ENCODE measurements at places on chromosomes 1 and 21.

GRCh38 chr1:115796036-115796435 lies 27.5 kb upstream of the CASQ2 start:
- DNase-seq, result no peak

- no peak for DNase-seq
Observed at GRCh38 chr1:157147906-157148700, 9.9 kb upstream of the ETV3 start.

GRCh38 chr1:204036882-204037655 lies 35.8 kb upstream of the SOX13 start:
- no peak for DNase-seq

DNA sequence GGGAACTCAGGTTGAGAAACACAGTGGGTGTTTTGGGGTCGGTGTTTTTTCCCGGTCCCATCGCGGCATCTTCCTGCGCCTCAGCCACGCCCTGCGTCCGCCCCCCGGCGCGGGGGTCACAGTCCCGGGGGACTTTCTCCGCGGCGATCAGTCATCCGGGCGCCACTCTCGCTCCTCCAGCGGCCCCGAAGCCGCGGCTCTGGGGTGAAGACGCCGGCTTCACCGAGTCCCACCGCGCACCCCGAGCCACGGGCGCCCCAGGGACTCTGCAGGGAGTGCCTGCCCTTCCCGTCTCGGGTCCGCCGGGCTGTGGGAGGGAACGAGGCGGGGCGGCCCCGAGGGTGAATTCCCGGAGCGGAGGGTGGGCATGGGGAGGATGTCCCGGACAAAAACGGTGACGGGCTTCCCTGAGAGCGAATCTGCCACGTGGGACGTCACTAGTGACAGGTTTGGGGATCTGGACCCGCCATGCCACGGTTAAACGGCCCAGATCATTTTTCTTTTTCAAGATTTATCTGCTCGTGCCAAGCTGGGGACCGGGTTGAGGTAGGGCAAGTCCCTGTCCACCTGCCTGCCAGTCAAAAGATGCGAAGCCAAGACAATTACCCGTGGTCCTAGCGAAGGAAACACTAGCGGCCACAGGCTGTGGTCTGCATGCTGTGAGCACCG lies 717 bp upstream of the BATF3 start:
- peak; percentile 50 for DNase-seq

DNA sequence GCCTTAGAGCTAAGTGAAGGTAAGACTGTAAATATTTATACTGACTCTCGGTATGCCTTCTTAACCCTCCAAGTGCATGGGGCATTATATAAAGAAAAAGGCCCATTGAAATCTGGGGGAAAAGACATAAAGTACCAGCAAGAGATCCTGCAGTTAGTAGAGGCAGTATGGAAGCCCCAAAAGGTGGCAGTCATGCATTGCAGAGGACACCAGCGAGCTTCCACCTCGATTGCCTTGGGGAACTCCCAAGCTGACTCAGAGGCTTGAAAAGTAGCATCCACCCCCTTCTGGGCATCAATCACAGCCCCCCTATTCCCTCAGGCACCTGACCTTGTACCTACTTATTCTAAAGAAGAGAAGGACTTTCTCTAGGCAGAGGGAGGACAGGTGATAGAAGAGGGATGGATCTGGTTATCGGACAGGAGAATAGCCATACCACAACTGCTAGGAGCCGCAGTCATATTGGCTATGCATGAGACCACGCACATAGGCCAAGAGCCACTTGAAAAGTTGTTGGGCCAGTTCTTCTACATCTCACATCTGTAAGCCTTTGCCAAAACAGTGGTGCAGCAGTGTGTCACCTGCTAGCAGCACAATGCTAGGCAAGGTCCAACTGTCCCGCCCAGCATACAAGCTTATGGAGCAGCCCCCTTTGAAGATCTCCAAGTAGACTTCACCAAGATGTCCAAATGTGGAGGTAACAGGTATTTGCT lies 19.4 kb downstream of the PLA2G2F start:
- no peak for DNase-seq

DNA sequence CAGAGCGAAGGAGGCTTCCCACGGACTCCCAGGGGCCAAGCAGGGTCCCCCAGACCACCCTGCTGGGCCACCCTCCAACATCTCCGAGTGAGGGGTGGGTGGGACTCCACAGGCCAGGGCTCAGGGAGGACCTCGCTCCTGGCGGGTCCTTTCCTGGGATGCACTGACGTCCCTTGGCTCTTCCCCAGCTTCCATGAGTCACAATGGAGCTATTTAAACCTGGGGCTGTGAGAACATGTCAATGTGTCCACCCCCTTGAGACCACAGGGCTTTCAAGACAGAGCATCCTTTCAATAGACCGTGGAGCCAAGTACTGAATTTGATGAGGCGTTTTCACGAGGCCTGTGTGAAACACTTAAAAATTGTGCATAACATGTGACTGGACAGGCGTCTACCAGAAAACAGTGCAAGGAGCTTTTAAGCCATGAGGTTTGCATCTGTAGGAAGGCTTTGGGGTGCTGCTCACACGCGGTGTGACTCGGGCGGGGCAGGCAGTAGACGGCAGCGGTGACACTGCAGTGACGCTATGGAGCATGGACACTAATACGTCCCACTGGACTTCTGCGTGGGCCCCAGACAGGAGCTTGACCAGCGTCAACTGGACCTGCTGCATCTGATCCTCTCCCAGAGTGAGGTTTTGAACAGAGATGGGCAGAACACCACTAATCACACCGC lies 24.1 kb upstream of the NPHP4 start:
- DNase-seq, result no peak

DNA sequence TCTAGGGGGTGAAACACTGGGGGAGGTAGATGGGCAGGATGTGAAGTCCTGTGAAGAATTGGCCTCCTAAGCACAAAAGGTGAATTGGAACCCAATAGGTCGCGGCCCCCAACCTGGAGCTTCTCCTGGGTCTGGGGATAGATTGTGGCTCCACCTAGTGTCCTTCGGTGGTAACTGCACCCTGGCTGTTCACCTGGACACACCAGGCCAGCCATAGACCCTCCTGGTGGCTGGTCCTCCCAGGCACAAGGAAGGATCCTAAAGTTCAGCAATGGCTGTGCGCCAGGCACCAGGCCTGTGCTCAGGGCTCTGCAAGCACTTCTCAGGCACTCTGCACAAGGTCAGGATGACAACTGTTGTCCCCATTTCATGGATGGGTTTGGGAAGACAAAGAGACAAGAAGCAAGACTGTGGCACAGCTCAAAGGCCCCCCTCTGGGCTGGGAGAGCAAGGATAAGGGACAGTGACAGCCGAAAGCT lies 13.5 kb downstream of the ESPN start:
- peak; percentile 45 for DNase-seq

DNA sequence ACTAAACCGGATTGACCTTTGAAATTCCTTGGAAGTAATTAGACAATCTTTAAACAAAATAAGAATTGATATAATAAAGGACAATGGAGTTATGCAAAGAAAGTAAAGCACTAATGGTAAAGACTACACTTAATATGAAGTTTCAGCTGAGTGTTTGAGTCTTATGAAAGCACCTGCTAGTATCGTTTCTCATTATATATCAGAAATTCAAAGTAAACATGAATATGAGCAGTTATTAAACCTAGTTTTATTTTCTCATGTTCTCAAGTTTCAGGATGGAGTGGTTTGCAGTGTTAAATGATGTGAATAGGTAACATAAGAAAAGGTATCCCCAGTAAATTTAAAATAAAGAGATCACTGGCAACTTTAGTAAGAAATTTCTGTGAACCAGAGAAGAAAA lies 188.6 kb downstream of the ZP4 start:
- no peak for DNase-seq

DNA sequence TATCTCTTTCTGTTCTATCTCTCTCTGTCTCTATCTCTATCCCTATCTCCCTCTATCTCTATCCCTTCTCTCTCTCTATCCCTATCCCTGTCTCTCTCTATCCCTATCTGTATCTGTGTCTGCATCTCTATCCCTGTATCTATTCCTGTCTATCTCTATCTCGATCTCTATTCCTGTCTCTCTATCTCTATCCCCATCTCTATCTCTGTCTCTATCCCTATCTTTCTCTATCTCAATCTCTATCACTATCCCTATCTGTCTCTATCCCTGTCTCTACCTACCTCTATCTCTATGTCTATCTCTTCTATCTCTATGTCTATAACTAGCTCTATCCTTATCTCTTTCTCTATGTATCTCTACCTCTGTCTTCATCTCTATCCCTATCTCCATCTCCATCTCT lies 141.4 kb upstream of the KCNJ6 start:
- no peak for DNase-seq

- no peak for DNase-seq
Observed at GRCh38 chr1:209600541-209600940, 17.0 kb downstream of the CAMK1G start.

DNA sequence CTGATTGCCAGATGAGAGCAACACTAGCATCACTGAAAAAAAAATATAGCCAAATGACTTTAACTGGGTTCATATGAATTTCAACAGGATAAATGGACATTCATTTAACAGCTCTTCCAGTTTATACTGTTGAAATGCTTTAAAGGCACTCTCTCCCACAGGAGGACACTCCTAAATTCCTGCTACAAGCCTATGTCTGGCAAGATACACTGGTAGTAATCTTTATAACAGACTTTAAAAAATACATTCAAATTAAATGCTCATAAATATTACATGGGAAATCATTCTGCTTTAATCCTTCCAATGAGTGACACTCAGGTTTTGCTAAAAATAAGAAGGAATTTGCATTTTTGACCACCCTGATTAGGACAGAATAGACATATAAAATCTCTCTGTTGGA lies 526.7 kb upstream of the ADAMTS5 start:
- no peak for DNase-seq

DNA sequence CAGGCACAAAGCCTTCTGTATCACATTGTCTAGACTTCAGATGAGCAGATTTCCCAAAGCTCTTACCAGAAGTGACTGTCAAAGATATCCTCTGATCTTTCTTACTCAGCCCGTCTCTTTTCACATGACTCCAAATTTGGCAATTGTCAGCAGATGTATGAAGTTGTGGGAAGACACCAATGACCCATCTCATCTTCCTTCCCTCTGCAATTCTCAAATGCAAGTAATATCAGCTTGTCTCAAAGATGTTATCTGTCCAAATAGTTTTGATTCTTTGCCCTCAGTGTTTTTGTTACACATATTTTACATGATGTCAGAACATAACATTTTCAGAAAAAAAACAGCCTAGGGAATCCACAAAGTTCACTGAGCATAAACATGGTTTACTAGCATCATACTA lies 45.1 kb upstream of the RGS2 start:
- DNase-seq, result no peak

- DNase-seq, result no peak
Observed at GRCh38 chr1:60425528-60425927, 352.0 kb upstream of the C1orf87 start.

- no peak for DNase-seq
Observed at GRCh38 chr1:190478149-190479049, 735 bp upstream of the BRINP3 start.

GRCh38 chr21:34574601-34575529 lies 40.0 kb downstream of the RCAN1 start:
- no peak for DNase-seq

DNA sequence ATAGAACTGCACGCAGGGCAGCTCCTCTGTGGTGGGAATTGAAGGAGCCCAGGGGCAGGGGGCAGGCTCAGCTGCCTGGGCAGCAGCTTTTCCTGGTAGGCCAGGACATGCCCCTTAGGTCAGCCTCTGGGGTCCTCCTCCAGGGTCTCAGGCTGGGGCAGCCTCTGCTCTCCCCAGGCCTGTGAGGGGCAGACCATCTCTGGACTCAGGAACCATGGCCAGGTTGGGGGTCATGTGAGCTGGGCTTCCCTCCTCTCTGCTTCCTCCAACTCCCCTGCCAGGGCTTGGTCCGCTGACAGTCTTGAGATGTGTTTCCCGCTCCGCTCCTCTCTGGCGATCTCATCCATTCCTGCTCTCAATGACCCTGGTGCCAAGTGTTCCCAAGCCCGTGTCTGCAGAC lies 5.7 kb downstream of the C1orf210 start:
- DNase-seq, result no peak

DNA sequence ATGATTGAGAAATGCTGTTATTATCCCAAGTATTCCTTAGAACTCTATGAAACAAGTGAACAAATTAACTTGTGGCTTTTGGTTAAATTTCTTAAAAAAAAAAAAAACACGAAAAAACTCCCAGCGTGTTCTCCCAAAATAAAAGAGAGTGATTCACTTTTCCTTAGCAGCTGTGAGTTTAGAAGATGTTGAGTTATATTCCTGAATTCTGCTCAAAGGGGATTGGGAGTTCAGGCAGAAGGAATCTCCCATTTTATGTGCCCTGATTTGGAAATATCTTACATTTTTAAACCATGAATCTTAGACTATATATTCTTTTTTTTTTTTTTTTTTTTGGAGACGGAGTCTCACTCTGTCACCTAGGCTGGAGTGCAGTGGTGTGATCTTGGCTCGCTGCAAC lies 34.3 kb downstream of the SMG7 start:
- DNase-seq, result no peak

GRCh38 chr21:32306021-32306780 lies 7.5 kb downstream of the MRAP start:
- DNase-seq, result no peak

DNA sequence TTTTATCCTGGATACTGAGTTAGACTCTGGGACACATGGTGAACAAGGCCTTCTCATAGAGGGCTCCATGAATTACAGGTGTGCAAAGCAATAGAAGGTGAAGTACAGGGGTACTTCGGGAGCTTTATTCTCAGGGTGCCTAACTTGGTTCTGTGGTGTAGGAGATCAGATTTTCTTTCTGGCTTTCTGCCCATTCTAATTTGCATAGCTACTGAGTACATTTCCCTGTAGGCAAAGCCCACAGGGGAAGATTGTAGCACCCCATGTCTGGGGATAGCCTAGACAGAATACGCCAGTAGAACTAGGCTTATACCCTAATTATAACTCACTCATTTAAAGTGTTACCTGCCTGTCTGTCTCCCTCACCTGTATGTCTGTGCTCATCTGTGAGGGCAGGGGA lies 49.7 kb downstream of the PGM1 start:
- no peak for DNase-seq

DNA sequence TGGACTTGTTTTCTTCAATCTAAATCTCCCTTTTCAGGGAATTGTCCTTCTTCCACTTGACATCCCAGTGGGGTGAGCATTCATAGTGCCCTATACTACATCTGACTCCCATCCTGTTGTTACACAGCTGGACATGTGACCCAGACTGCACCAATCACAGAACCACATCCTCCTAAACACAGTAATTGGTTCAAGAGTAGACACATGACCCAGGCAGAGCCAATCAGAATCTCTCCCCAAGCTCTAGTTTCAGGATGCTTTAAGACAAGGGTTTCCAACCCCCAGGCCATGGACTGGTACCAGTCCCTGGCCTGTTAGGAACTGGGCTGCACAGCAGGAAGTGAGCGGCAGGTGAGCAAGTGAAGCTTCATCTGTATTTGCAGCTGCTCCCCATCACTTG lies 5.6 kb upstream of the DDOST start:
- no peak for DNase-seq

DNA sequence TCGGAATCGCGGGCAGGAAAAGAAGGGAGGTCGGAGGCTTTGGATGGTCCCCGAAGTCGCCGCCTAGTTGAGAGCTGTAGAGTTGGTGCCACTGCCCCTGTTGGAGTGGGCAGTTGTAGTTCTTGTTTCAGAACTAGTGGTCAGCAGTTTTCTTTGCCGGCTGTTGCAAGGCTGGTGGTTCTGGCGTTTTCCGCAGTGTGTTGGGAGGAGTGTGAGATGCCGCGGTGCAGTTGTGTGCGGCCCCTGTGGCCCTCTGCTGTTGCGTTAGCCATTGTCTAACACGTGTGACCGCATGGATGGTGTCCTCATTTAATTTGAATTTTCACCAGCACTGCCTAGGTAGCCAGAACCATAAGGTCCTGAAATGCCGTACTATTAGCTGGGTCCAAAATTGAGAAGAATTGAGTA lies 1.4 kb downstream of the ARF1 start:
- no peak for DNase-seq
